ENCODE measurements at places on chromosomes 3 and 15.

- no peak for DNase-seq
These were observed 190.4 kb downstream of the DIPK2A start for GRCh38 chr3:144162042-144162441.

GRCh38 chr15:26848498-26848897, 18.4 kb upstream of the GABRA5 start:
- DNase-seq: no peak

GRCh38 chr3:113516115-113516505, 1.2 kb upstream of the SPICE1 start:
- DNase-seq: no peak

DNA sequence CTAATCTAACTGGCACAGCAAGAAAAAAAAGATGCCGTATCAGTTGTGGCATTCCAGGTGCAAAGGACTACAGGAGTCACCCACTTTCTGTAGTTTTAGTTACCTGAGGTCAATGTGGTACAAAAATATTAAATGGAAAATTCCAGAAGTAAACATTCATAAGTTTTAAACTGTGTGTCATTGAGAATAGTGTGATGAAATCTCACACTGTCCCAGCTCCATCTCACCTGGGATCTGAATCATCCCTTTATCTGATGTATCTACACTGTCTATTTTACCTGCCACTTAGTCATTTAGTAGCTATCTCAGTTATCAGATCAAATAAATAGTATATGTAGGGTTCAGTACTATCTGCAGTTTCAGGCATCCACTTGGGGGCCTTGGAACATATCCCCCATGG, 26.7 kb downstream of the GBE1 start:
- no peak for DNase-seq

- no peak for DNase-seq
These were observed 300.6 kb downstream of the MECOM start for GRCh38 chr3:169362868-169363267.

DNA sequence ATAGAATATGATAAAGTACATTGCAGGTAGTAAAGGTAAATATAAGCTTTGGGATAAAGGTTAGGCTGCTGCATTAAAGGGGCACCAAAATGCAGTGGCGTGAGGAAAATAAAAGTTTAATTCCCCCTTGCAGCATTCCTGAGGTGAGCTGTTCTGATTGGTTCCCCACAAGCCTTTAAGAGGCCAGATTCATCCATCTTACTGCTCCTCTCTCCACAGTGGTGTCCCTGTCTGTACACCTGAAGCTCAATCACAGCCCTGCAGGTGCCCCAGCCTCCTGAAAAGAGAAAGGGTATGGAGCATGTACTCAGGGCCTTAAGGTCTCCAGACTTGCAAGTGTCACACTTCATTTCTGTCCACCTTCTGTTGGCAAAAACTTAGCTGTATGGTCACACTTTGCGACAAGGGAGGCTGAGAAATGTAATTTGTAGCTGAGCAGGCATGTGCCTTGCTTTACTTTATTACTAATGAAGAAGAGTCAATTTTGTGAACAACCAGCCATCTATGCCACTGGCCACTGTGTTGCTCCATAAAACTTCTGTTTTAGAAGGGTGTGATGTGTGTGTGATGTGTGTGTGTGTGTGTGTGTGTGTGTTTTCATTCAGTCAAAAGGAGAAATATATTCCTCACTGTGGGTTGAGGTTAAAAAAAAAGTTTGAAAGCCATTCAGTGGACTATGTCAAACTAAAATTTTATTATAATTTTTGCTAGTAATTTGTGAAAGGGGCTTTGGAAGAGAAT, 12.8 kb downstream of the LACTB start:
- DNase-seq: no peak

DNA sequence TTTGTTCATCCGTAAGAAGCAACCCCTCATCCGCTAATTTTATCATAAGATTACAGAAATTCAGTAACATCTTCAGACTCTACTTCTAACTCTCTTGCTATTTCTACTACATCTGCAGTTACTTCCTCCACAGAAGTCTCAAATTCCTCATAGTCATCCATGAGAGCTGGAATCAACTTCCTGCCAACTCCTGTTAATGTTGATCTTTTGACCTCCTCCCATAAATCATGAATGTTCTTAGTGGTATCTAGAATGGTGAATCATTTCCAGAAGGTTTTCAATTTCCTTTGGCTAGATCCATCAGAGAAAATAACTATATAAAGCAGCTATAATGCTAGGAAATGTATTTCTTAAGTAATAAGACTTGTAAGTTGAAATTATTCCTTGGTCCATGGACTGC, 115.1 kb downstream of the TAFA4 start:
- no peak for DNase-seq

DNA sequence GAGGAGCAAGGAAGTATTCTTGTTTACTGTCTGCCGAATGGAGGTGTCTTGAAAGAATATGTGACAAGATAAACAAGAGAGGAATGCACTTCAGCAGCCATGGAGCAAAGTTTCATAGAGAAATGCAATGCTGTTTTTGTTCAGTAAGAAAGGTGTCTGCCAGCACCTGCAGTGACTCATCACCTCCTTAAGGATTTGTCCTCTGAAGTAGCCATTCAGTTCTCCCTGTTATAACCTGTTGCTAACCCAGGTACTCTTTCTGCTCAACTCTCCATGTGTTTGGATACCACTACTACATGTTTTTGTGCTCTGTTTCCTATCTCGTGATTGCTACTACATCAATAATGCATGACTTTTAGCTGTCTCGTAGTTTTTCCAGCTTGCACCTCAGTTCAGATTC, 328.9 kb downstream of the CHL1 start:
- no peak for DNase-seq

DNA sequence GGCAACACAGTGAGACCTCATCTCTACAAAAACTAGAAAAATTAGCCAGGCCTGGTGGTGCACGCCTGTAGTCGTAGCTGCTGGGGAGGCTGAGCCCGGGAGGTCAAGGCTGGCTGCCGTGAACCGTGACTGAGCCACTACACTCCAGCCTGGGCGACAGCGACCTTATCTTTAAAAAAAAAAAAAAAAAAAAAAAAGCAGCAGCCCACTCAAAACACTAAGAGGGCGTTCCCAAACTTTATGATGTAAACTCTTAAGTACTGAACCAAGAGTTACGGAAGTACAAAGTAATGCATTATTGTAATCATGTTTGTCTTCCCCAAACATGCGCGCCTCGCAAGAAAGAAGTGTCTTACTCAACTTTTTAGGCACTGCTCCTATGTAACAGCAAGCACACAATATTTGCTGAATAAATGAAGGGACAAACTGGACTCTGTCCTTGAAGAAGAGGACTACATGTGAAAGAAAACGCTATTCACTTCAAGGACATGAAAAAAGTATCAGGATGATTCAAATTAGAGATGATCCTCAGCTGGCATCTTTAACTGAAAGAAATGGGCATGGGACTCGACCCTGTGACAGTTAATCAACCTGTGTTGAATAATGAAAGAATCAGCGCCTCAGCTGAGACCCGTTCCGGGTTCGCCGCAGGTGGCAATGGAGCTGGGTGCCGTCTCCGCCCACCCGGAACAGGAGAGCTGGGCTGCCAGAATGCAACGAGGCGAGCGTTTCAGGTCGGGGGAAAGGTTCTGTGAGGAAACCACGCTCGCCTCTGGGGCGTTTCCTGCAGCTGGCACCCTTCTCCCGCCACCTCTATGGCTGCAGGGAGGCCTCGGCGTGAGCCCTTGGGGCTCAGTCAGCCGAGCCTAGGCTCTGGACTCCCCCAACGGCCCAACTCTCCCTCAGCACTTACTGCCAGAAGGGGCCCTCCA, 718 bp downstream of the SPG11 start:
- DNase-seq: peak; percentile 91

DNA sequence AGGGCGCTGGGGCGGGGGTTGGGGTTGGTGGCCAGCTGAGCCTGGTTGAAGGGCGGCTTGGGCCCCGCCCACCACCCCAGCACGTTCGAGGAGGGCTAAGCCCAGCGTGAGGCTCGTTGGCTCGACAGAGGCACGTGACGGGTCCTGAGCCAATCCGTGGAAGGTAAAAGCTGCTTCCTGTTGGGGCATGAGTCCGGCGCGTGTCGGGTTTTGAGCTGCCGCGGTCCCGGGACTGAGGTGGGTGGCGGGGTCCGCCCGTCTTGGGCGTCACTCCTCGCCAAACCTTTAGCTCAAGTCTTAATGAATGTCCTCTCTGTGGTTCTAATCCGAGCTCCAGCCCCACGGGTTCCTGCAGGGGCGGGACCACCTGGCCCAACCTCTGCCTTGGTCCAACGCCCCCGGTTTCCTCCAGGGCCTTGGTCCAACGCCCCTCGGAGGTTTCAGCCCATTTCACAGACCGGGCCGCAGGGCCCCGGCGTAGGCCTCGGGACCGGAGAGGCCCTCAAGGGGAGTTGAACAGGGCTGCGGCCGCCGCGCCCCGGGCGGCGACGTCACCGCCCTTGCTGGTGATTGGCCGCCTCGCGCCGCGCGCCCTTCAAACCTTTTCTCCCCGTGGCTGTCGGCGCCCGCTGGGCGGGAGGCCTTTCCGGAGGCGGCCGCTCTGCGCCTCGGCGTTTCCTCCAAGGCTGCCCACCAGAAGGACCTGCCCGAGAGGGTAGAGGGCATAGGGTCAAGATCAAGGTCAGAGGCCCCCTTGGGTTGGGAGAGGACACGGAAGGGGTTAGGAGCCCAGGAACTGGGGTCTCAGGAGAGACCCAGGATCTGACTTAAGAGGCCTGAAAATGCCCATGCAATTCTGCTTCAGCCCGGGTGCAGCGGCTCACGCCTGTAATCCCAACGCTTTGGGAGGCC, at the start of gene RCCD1:
TSS of gene RCCD1 (plus strand) at position 173 of the 912 bp plus-strand sequence. CDS start 1,851 bp downstream, outside the sequence.
- DNase-seq: peak; percentile 94

DNA sequence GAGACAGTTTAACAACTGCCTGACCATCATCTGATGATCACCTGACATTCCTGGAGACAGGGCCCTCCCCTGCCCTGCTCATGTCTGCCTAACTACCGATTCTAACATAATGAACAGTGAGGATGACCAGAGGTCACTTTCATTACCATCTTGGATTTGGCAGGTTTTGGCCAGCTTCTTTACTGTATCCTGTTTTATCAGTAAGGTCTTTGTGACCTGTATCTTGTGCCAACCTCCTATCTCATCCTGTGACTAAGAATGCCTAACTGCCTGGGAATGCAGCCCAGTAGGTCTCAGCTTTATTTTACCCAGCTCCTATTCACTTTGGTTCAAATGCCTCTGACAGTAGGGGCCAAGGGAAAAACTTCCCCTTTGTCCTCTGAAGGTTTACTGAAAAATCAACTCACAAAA, 40.2 kb downstream of the METTL6 start:
- DNase-seq: no peak

DNA sequence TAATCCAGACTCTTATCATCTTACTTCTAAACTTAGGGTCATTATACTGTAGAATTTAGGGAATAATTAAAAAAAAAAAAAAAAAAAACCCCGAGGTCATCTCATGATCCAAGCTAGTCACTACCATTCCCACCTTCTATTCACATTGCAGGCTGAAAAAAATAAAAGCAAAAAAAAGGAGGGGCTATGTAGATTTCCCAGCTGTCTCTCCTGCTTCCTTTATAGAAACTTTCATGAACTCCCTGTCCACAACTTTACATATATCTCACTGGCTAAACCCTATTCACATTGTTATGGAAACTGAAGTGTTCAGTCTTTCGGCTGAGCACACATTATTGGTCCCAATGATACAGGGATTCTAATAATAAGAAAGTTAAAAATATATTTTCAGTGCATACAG, 156.2 kb upstream of the TP63 start:
- DNase-seq: no peak

GRCh38 chr3:25610167-25610566, 54.5 kb downstream of the TOP2B start:
- DNase-seq: no peak

DNA sequence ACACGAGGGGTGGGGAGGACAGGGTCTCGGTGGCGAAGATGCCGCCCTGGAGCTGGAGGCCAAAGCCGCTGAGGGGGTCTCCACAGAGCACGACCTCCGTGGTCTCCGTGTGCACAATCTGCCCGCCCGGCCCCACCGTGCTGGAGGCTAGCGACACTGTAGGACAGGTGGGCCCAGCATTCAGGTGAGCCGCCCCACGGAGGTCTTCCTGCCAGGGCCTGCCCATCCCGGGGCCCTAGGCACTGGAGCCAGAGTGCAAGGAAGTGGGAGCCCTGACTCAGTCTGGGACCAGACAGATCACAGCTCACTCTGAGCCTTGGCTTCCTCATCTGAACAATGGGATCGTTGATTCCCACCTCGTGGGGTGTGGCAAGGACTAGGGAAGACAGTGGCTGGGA, 25.8 kb downstream of the GRIP2 start:
- no peak for DNase-seq

DNA sequence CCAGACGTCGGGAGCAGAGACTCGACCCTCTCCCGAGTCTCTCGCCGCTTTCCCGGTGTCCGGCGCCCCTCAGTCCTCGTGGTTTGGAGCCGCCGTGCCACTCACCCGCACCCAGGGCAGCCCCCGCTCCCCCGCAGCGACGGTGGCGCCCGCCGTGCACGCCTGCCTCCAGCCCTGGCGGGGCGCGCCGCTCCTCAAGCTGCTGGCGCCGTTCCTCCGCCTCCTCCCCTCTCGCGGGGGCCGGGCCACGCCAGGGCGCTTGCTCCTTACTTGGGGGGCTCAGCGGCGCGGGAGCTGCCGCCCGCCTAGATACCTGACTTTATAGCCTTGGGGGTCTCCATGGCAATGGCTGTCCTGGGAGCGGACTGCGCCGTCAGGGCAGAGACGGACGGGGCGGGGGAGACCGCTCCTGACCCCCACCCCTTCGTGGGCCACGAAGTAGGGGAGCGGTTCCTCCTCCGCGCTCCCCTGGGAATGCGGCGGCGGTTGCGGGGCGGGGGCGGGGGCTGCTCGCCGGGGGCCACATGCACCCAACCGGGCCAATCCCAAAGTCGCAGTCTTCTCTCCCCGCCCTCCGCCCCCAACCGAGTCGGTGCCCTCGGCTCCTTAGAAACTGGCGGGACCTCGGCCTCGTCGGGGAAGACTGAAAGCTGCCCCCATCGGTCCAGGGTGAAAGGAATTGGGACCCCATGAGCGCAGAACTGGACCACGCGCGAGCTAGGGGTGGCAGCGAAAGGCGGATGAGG, at the start of gene ANKRD63:
TSS of gene ANKRD63 (minus strand) at position 196 of the 746 bp plus-strand sequence. CDS start 478 bp downstream, outside the sequence.
- DNase-seq: no peak

GRCh38 chr15:74545086-74545485, 4.1 kb downstream of the ARID3B start:
- DNase-seq: no peak

DNA sequence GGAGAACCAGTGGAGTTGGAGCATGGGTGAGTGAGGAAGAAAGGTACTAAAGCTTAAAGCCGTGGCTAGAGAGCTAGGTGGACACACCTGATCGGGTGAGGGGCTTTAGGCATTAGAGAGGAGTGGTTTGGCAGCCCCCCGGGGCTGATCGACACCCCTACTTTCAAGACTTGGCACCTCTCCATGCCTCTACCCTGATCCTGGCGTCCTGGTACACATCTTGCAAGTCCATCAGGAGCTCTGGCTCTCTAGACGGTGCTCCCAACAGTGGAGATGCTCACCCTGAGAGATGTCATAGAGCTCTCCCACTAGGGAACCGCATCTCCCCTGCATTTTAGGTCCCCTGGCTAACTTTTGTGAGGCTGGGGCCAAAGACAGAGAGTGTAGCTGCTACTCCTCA, 98.1 kb downstream of the XXYLT1 start:
- no peak for DNase-seq

GRCh38 chr15:61195116-61196002, 33.7 kb downstream of the RORA start:
- no peak for DNase-seq

- DNase-seq: no peak
These were observed 69.1 kb downstream of the GALK2 start for GRCh38 chr15:49239105-49239504.

- DNase-seq: no peak
These were observed 412.8 kb downstream of the PYDC2 start for GRCh38 chr3:191873736-191874135.

- DNase-seq: peak; percentile 20
These were observed 104.0 kb downstream of the KLHL25 start for GRCh38 chr15:85690561-85691231.

GRCh38 chr15:77634266-77634962, 1.7 kb upstream of the LINGO1 start:
- DNase-seq: peak; percentile 30
